Stimulated activated CD4-positive, alpha-beta T cell treated with anti-CD3 and anti-CD28 coated beads, TNF-alpha, amount 100 ng/mL, for 1 hour (primary cell): ENCODE measurements at places on chromosomes 7 and 10.

DNA sequence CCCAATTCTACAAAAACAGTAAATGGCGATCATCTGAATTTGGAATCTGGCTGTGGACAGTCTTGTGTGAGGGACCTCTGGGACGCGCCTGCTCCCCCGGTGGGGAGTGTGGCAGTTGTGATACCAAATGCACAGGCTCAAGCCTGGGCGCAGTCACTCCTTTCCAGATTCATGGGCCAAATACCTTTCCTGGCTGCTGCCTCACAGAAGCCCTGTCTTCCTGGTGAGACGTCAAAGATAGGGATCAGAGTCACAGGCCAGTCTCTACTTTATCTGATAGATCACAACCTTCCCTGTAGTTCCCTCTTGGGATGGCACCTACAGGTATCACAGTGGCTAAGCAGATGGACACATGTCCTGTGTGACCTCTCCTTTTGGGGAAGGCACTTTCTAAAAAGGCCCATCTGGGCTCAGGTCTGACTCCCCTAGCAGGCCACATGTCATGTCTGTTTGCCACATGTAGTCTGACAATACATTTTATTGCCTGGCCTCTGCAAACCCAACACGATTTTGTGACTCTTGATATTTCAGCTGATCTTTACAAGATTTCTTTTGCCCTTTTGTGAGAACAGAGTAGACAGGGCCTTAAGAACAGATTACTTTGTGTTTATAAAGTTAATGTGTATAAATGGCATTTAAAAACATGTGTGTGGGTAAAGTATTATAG is 150.1 kb downstream of the SNX10 start:
- no peak for DNase-seq

DNA sequence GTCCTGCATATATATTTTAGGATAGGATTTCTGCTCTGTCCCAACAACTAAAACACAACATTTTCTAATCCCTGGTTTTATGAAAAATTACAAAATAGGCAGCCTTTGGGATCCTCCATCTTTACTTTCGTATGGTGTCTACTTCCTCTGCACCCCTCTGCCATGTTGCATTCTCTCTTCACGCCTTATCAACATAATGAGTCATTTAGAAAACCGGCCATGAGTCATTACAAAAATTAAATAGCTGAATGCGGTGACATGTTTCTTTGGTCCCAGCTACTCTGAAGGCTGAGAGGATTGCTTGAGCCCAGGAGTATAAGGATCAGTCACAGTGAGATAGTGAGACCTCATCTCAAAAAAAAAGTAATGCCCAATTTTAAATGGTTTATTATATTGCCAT is 148.1 kb upstream of the CELF2 start:
- DNase-seq = no peak

DNA sequence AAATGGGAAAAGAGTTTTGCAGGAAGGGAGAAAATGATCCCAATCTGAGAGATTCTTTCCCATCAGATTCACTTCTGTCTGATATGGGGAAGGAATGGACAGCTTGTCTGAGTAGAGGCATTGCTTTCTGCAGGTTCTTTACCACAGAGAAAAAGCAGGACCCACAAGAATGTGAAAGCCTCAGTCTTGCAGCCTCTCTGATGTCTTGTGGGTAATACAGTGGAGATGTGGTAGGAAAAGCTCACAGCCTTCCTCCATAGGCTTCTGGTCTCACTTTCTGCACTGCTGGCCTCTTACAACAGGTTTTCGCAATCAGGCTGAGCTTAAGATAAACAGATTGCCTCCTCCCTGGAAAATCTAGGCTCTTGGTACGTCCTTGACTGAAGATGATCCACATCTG is 551 bp downstream of the IFIT1 start:
- no peak for DNase-seq

DNA sequence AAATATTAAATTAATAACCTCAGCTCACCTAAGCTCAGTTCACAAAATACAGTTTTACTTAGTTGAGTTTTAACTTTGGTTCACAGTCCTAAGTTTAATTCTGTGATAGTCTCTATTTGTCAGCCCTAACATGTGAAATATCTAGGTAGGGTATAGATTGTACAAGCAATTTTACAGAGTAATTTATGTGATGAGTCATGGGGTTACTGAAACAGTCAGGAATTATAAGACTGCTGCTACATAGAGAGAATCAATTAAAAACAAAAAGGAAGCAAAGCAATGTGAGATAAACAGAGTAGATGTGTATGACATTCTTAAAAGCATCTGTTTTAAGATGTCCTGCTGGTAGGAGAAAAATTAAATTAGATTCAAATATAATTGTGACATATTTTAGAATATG is 1018.2 kb upstream of the KCND2 start:
- no peak for DNase-seq

DNA sequence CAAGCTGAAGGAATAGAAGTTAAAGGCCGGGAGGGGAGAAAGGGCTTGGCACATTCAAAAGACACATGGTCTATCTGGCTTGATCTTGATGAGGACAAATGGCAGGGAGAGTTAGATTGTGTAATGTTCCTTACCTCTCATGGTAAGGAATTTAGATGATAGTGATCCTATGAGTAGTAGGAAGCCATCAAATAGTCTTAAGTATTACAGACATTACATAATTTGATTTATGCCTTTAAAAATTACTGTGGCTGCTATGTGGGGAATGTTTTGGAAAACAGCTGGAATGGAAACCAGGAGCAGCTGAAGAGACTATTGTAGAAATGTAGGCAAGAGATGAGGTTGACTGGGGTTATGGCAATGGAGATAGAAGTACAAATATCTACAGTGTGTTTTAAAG is 351.3 kb upstream of the BMPER start:
- no peak for DNase-seq

DNA sequence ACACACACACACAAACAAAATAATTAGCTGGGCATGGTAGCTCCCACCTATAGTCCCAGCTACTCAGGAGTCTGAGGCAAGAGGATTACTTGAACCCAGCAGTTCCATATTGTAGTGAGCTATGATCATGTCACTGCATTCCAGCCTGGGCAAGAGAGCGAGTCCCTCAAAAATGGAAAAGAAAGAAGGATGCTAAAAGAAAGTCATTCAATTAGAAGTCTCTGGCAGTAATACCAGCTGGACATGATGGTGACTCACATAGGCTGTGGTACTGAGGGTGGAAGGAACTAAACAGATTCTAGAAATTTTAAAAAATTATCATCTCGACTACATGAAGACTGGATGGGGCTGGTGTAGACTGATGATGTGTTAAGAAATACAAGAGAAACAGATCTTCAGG is 385.3 kb downstream of the ETV1 start:
- no peak for DNase-seq

DNA sequence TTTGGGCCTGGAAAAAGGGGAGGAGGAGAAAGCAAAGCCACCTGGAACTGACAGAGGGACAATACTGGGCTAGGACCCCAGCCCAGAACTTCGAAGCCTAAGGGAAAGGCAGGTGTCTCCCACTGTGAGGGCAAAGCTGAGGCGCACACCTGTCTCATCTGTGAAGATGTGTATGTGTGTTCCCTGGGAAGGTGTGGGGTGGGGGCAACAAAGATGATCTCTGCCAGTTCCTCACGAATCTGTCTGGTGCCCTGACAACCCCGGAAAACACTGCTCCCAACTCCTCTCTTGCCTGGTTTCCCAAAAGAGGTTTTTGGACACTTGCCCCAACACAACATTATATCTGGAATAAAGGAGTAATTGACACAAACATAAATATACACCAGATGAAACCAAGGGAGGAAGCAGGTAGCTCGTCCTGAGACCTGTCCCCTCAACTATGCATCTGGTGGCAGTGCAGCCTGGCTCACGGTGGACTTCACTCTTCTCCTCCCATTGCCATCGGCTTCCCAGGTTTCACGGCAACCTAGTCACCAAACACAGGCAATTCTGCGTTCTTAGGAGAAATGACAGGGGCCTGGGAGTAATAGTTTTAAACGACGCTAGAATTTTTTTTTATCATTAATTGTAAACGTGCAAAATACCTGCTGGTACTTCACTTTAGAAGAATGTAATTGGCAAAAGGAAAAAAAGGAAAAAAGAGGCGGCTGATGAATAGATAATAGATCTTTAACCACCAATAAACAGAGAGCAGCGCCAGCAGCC is 1.7 kb upstream of the EMX2 start:
- no peak for DNase-seq

GRCh38 chr10:121886997-121887622 is 40.7 kb downstream of the ATE1 start:
- no peak for DNase-seq

DNA sequence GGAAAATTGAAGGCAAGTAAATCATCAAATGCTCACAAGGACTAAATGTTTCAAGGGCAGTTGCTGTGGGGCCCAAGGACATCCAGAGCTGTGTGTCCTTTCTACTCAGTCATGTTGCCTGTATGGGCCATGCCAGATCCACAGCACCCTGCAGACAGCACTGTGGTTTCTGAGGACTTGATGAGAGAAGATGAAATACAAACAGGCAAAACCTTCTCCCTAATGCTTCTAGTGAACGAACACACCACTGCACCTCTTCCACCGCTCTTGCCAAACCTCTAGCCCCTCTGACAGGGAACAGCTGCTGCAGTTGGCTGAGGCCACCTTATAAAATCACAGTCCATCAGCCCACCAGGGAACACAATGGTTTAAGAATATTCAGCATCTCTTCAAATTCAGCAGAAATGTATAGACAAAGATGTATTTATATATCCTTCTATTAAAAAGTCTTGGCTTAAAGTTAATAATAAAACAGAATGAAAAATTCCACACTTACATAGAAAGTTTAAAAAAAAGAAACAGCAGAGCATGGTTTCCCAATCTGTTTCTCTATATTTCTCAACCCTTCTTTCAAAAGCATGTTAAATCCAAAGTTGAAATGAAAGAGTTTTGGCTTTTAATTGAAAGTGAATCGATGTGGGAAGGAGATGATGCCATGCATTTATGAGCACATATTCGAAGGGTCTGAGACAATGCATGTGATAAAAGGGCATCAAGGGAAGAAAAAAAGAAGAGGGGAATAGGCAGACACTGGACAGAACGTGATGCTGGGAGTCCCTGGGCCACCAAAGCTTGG is 14.0 kb downstream of the CYP3A7 start:
- no peak for DNase-seq

DNA sequence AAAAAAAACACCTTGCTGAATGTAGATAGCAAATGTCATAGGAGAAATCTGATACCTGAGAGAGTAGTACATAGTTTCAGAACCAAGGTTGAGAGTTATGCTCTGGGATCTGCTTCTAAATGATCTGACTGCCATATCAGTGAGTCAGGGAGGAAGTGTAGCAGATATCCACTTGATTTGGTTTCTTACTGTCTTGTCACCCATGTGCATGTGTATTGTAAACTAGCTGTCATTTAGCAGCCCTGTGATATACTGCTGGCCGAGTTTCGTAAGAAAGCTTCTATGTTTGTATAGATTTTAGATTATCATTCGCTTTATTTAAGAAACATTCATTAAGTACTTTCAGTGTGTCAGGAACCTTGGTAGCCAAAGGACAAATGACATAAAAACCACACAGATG is 42.0 kb downstream of the SP4 start:
- DNase-seq = no peak

- no peak for DNase-seq
These were observed 81.2 kb downstream of the C1GALT1 start for GRCh38 chr7:7263297-7264230.

DNA sequence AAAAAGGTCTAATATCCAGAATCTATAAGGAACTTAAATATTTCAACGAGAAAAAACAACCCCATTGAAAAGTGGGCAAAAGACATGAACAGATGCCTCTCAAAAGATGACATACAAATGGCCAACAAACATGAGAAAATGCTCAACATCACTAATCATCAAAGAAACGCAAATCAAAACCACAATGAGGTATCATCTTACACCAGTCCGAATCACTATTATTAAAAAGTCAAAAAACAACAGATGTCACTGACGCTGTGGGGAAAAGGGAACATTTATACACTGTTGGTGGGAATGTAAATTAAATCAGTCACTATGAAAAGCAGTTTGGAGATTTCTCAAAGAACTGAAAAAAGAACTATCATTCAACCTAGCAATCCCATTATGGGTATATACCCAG is 6.0 kb downstream of the VWDE start:
- DNase-seq = no peak

- DNase-seq = no peak
These were observed 962 bp upstream of the SLC26A4 start for GRCh38 chr7:107659666-107660065.

DNA sequence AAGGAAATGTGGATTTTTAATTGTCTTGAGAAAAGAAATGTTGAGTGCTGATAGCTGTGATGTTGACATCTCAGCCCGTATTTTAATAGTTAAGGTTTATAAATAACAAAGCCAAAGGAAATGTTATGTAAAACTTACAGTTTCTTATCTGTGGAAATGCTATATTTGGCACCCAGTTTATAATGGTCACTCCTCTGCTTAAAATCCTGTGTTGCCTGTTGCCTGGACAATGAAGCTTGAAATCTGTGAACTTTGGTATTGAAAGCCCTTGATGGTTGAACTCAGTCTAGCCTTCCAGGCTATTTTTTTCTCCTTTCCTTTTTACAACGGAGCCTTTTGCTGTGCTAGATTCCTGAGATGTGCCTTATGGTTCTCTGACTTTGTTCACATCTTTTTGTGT is 46.5 kb downstream of the MCU start:
- no peak for DNase-seq

- no peak for DNase-seq
These were observed 984.3 kb downstream of the REEP3 start for GRCh38 chr10:64505501-64505900.

DNA sequence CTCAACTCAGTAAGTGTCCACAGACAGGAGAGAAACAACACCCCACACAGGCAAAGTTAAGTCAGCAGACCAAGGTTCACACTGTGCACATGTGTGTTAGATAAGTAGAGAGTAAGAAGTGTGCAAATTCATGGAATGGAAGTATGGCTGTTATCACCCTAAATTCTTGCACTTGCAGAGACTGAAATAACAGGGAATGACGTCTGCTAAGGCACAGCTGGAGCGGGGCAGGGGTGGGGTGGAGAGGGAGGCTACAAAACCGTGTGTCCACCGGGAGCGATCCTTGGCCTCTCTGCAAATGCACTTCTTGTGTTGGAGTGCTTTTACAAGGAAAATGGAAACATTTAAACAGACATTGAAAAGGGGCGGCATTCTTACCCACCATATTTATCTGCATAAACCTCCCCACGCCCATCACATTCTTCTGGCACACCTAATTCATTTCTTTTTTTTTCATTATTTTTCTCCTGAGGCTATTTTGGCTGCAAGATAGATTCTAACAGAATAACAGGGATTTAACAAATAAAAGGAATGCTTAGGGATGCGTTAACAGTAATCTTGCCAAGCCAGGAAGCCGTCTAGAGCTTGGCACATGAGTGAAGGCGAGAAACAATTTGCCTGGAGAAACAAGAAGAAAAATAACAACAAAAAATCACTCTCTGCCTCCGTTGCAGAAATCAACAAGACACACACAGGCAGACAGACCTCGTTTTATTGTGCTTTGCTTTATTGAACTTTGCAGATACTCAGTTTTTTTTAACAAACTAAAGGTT is 30.1 kb downstream of the TNS3 start:
- no peak for DNase-seq

DNA sequence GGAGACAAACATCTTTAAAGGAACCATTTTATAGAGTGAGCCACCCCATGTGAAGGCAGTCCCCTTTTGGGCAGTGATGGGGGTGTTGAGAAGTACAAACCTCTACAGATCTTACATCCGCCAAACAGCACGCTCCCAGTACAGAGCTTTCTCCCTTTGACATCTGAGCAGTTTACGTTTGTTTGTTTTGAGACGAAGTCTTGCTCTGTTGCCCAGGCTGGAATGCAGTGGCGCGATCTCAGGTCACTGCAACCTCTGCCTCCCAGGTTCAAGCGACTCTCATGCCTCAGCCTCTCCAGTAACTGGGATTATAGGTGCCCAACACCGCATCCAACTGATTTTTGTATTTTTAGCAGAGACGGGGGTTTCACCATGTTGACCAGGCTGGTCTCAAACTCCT is 128.9 kb downstream of the CCDC3 start:
- DNase-seq = no peak
